ENCODE measurements at places on chromosomes 4 and X.

- DNase-seq = no peak
Measured at GRCh38 chr4:102778720-102779119, 18.0 kb upstream of the MANBA start.

DNA sequence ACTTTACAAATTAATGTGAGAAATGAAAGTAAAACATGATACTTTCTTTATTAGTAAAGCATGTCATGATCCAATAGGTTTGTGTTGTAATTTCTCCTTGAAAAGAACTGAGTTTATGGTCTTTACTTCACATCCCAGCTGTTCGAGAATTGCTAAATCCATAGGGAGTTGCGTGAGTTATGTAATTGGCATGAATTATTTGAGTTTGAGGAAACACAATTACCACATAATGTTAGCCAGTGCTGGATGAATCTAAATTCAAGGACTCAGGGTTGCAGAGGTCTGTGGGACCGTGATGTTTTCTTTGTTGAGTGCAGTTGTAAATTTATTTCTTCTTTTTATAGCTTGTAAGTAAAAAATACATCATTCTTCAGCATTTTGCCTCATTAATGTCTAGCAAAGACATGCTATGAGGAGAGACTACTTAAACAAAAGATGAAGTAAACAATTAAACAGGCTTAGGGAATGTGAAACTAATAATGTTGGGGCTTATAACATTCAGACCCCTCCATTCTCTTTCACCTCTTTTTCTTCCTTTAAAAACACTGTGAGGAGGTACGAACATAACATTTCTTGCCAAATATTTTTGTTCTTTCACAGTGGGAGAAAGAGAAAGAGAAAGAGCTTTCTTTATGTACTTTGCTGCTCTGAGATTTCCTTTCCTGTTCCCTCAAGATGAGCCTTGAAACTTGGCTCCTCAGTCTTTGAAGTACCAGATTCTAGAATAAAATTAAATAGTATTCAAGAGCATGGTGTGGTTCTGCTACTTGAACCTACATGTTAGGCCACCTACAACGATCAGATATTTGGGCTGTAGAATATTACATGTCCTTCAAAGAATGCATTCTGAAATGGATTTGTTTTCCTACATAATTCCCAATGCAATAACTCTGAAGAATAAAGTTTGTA lies 159.6 kb upstream of the ANK2 start:
- DNase-seq = peak; percentile 62

GRCh38 chr4:87423317-87424098 lies 1.1 kb downstream of the NUDT9 start:
- DNase-seq = no peak

DNA sequence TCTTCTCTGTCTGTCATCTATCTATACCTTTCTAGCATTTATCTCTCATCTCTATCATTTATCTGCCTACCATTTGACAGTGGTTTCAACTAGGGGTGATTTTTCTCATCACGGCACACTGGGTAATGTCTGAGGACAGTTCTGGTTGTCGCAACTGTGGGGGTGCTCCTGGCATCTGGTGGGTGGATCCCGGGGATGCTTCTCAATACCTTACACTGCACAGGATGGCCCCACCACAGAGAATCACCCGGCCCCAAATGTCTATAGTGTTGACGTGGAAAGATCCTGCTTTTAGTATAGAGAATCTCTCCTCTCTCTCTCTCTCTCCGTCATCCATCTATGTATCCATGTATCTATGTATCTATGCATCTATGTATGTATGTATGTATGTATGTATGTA lies 7.2 kb downstream of the P2RY8 start:
- no peak for DNase-seq

- no peak for DNase-seq
Measured at GRCh38 chr4:20317424-20317985, 65.8 kb downstream of the SLIT2 start.

DNA sequence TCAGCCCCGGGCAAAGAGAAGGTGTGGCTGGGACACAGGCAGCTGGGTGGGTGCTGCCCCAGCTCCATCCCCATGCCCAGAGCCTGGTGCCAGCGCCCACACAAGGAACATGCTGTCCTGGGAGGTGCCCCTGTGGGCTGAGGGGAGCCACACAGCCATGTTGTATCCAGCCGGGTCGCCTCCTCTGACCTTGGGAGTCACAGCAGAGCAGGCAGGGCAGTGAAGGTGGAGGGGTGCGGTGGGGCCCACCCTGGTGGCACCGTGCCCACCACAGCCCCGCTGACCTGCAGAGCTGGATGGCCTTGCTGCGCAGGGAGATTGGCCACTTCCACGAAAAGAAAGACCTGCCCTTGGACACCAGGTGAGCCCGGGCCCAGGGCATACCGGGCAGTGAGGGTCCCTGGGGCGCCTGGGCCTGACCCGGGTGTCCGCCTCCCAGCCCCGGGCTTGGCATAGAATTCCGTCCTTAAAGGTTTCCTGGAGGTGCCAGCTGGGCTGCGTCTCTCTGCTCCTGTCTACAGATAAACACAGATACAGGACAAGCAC lies 18.7 kb upstream of the ADD1 start:
- no peak for DNase-seq

DNA sequence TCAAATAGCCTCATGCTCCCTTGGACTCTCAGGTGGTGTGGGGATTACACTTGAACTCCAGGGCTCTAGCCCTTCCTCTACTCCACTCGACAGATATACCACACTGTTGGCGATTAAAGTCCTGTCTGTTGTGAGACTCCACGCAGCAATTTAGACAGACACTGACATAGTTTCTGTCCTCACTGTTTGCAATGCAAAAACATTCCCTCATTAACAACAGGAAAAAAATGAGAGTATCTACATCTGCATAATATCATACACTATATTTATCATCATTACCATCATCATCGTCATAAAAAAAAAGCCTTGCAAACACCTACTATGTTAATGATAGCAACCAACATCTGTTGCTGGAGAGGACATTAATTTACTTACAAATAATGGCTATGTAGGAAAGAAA lies 132.4 kb downstream of the RASL11B start:
- DNase-seq = no peak

- no peak for DNase-seq
Measured at GRCh38 chr4:76756416-76756815, 141.5 kb downstream of the SOWAHB start.

GRCh38 chr4:83335701-83336100 lies 1.1 kb upstream of the HPSE start:
- no peak for DNase-seq

GRCh38 chrX:126825566-126826193 lies 6.2 kb downstream of the PRR32 start:
- DNase-seq = no peak

DNA sequence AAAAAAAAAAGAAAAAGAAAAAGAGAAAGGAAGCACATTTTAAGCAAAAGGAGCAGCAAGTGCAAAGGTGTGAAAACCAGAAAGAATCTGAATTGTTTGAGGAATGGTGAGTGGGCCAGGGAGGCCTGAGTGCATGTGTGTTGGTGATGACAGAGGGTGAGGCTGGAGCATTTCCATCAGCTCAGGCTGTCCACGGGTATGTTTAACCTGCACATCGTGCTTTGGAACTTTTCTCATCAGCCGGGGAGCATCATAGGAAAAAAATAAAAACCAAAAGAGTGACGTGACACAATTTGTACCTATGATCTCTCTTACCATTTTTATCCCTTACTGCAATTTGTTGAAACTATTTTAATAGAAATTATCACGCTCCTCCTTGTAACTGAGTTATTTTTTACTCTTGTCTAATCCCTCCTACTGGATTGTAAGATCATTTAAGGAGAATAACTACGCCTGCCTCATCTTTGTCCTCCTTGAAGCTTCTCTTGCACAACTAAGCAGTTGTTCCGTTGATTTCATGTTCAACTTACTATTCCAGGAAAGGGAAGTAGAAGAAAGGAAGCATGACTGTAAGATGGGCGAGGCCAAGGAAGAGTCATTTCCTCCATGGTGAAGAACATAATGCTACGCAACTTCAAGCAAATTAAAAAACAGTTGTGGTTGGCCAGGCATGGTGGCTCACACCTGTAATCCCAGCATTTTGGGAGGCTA lies 7.0 kb downstream of the PALLD start:
- DNase-seq = no peak

GRCh38 chr4:85512446-85513205 lies 37.7 kb downstream of the ARHGAP24 start:
- no peak for DNase-seq

- peak; percentile 18 for DNase-seq
Measured at GRCh38 chr4:174365018-174365587, 81.4 kb downstream of the CEP44 start.

DNA sequence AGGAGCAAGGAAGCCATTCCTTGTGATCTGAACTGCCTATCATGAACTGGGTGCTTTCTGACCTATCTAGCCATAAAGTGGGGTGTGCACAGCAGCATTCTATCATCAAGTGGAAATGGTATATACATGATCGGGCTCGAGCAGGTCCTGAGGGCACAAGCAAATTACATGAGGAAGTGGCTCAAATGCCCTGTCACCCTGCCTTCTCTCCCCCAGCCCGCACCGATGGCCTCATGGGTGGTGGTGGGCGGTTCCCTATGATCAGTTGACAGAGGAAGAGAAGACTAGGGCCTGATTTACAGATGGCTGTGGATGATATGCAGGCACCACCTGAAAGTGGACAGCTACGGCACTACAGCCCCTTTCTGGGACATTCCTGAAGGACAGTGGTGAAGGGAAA lies 46.3 kb upstream of the BCLAF3 start:
- DNase-seq = no peak

DNA sequence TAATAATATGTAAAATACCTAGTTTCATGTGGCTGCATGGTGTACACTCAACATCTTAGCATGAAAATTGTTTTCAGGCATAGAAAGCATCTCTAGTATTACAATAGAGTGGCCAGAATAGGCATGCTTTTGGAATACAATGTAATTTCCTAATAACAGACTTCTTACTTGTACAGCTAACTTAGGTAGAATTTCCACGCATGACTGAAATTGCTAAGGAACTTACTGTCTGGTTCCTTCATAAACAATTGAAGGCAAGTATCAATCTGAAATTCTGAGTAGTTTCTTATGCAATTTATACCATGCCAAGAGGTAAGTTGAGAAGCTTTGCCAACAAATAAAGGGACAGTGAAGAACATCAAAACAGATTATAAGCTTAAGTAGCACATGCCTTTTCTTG lies 26.7 kb downstream of the SULT1E1 start:
- DNase-seq = no peak

GRCh38 chr4:160592258-160592657 lies 1489.4 kb downstream of the RAPGEF2 start:
- DNase-seq = no peak

DNA sequence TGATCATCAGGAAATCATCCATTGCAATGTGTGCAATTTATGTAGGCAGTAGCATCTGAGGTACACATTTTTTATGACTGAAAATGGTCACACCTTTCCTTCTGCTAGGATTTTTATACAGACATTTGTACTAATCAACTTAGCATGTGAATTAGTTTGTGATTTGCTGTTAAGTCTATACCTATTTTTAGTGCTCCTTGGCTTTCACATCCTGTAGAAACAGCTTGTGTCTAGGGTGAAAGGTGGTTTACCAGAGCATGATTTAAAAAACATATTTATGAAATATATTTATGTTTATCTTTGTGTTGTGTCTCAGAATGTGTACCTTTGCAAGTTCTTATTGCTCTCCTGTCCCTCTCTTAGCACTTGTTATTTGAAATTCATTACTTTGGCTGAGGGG lies 916.0 kb downstream of the TECRL start:
- no peak for DNase-seq

- no peak for DNase-seq
Measured at GRCh38 chr4:24971192-24971591, 58.4 kb upstream of the CCDC149 start.

DNA sequence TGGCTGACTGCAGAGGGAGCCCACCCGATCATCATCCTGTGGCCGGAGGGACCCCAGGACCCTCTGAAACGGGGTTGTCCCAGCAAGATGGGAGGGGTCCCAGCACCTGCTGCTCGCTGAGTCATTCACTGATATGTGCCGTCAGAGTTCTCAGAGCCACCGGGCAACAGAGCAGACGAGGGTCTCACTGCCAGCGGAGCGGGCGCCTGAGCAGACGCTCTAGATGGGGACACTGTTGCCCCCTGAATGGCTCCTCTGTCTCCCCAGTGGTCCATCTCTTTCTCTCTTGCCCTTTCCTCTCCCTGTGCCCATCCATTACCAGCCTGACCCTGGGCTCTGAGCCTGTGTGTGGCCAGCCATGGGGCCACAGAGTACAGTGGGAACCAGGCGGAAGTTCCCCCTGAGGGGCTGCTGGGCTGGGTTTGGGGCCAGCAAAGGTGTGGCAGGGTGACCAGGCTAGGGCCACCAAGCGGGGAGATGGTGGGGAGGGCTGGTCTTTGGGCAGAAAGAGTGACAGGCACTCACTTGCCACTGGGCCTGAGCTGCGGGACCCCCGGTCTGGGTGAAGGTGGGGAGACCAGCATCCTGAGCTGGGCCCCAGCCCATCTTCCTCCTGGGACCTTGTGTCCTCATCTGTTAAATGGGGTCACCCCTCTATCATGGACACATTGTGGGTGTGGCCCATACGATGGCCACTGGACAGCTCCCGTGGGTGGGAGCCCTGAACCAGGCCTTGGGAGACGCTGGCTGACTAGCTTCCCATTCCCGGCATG lies 90.9 kb downstream of the HMX1 start:
- DNase-seq = no peak

- no peak for DNase-seq
Measured at GRCh38 chr4:2251795-2252529, 9.9 kb downstream of the MXD4 start.

DNA sequence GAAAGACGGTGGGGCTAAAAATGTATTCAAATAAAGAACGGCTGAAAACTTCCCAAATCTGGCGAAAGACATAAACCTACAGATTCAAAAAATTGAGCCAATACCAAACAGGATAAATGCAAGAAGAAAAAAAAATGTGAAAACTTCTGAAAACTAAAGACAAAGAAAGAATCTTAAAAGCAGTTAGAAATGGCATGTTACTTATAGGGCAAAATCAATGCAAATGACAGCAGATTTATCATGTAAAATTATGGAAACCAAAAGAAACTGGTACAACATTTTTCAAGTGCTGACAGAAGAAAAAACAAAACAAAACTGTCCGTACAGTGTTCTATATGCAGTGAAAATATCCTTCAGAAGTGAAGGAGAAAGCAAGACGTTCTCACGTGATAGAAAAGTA lies 239.0 kb downstream of the PDGFC start:
- DNase-seq = no peak

GRCh38 chrX:64427281-64427680 lies 32.0 kb upstream of the MTMR8 start:
- no peak for DNase-seq

DNA sequence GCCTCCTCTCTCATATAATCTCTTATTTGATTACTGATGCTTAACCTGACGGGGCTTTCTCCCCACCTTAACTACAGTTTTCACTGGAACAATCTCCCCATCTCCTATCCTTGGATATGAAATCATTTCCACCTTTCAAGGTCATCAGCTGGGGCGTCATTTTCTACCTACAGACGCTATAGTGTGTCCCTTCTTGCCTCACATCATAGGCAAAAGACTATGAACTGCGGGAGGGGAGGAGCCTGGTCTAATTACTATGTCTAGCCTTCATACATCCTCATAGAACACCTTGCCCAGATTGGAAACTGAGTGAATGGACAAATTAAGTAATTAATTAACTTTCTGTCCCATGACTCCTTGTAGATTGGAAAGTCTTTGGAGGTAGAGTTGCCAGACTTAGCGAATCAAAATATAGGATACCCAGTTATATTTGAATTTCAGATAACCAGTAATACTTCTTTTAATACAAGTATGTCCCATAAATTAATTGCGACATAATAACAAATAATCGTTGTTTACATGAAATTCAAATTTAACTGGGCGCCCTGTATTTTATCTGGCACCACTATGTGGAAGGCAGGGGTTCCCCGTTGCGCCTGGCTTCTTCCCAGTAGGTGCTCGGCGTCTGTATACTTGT lies 752 bp upstream of the ATP6AP2 start:
- no peak for DNase-seq
